ENCODE measurements at places on chromosomes 2 and 18.

DNA sequence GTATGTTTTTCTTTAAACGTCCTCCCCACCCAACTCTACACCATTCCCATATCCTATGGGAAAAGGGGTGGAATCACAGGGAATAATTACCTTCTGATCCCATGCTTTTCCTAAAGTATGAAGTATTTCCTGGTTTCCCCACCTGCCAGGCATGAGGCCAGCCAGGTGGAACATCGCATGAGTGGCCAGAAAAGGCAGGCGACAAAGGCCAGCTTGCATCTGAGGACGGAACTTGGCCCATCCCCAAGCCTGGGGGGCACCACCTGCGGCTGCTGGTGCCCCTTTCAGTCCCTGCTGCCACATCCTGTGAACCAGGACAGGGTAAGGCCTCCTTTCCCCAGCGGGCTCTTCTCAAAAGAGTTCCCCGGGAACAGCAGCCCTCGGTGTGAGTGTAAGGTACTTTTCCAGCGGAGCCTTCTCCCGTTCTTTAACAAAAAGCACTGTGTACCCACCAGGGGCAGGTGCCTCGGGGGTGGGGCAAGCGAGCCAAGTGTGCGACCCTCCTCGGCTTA lies 1.2 kb upstream of the ERFE start:
- no peak for DNase-seq

DNA sequence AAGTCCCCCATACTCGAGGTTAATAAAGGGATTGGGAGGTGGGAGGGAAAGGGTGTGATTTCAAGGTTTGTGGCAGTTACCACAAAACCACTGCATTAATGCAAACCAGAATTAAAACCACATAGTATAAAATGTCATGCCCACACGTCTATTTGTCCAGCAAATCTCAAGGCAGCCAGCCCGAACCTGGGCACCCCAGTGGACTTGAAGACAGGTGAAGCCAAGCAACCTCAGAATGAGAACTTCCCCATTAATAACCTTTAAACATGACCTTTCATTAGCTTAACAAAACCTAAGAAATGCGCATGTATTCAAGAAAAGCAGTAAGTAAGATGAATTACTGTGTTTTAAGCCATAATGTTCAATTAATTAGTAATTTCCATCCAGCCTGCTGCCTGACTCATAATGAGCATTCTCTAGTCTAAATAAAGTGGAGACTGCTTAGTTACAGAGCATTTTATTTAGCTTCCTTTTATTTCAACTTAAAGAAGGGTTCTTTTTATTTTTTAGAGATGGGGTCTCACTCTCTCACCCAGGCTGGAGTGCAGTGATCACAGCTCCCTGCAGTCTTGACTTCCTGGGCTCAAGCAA lies 229.6 kb downstream of the FAM210A start:
- DNase-seq: no peak

GRCh38 chr2:207766041-207766551 lies 3.6 kb downstream of the FZD5 start:
- peak; percentile 66 for DNase-seq

DNA sequence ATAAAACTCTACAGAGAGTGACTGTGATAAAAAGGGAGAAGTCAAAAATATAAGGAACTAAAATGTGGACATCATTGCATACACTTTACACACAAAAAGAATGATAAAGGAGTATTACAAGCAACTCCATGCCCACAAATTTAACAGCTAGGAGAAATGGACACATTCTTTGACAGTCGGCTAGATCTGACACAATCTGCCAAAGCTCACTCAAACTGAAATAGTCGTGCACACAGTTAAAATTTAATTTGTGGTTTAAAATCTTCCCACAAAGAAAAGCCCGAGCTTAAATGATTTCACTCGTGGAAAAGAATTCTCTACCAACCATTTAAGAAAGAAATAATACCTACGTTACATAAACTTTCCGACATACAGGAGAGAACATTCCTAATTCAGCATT lies 132.4 kb downstream of the ZAP70 start:
- DNase-seq: no peak

GRCh38 chr2:99949530-99949929 lies 192.9 kb downstream of the AFF3 start:
- DNase-seq: no peak

DNA sequence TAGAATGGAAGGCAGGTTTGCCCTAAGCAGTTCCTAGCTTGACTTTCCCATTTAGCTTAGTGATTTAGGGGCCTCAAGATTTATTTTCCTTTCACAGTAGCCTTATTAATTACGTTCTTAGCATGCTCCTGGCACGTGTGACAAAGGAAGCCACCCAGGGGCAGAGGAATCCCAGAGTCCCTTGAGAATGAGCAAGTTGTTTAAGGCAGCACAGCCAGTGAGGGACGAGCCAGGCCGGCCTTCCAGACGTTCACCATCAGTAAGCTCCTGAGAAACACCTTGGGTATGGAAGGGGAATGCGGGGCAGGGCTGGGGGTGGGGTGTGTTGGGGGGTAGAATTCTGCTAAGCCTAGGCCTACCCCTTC lies 76.3 kb downstream of the SOWAHC start:
- DNase-seq: no peak

- DNase-seq: no peak
Measured at GRCh38 chr2:240604939-240605716, 18.6 kb downstream of the CAPN10 start.

DNA sequence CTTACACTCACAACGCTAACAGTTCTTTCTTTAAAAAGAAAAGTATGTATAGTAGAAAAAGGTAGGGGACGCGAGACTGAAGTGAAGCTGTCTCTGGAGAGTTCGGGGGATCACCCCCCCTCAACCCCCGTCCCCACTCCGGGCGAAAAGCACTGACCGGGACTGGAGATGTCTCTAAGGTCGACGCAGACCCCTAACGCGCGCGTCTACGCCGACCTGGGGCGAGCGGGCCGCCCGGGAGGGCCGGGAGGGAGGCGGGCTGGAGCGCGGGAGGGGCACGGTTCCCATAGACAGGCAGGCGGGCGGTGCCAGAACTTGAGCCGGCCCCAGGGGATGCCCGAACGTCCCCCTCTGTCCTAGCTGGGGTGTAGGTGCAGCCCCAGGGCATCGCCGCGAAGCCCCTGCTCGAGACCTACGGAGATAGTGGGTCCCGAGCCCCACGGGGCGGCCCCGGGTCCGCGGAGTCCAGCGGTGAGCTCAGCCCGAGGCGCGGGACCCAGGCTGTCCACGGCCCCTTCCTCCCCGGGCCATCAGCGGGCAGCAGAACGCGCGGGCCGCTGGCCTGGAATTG lies 82.2 kb downstream of the CHRNA1 start:
- DNase-seq: peak; percentile 49

GRCh38 chr2:174749793-174750192 lies 14.5 kb downstream of the CHRNA1 start:
- DNase-seq: no peak

DNA sequence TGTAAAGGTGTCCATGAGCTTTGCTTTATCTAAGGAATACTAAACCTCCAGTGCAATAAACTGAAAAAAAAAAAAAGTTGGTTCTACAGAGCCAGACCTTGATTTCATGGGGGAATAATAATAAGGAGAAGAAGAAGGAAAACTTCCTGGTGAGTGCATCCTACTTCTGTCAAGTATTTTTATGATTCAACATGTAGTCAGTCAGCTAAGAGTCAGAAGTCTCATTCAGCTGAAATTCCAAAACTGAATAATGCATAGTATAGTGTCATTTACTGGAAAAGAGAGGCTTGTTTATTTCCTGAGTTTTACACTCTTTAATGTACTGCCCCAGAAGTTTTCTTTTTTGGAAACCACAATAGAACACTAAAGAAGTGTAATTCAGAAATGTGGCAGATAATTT lies 77.8 kb upstream of the TACR1 start:
- no peak for DNase-seq

DNA sequence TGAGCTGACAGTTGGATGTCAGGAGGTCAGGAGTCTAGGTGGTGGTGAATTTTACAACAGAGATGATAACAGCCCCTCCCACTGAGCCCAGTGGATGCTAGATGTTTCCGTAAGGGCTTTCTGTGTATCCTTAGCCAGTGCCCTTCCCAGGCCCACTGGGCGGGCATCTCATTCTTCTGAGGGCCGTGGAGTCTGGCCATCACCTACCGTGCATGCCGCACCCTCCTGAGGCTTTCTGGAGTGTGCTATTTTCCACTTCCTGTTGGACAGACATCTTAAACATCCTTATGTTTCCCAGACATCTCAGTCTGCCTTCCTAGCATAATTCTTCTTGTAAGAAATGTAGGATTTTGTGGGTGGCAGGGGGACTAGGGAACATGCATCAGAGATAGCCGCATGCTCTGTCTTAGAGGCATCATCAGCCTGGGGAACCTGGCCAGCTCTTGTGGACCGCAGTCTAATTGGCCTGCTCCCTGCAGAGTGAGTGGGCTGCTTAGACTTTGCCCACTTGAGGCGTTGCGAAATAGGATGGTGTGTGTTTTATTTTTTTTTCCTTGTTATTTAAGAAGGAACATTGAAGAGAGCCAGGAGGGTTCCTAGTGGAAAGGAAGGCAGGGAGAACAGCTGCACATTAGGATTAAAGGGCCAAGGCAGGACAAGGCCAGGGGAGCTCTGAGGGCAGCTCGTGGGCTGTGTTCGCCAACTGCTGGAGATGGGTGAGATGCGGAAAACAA lies 135.8 kb downstream of the SH3RF3 start:
- DNase-seq: no peak

DNA sequence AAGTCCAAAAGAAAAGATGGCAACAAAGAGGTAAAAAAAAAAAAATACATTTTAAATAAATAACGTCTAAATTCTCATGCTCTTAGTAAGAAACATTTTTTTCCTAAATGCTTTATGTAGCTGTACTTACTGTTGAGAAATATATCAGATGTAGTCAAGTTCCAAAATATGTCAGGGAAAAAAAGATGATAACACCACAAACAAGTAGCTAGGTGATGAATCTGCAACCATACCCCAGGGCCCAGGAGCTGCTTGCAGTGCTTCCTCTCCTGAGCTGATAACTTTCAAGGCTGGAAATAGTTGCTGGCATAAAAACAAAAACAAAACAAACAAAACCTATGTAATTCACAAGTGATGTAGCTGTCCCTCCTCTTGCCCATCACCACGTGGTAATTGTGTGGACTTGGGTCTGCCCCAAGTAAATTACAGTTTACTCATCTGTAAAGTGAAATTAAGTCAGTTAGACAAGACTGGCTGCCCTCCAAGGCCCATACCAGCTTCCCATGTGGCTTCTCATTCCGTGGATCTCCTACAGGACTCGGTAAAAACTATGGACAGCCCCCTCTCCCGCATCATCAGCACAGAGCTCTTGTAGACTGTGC lies 82.6 kb downstream of the SP100 start:
- no peak for DNase-seq

DNA sequence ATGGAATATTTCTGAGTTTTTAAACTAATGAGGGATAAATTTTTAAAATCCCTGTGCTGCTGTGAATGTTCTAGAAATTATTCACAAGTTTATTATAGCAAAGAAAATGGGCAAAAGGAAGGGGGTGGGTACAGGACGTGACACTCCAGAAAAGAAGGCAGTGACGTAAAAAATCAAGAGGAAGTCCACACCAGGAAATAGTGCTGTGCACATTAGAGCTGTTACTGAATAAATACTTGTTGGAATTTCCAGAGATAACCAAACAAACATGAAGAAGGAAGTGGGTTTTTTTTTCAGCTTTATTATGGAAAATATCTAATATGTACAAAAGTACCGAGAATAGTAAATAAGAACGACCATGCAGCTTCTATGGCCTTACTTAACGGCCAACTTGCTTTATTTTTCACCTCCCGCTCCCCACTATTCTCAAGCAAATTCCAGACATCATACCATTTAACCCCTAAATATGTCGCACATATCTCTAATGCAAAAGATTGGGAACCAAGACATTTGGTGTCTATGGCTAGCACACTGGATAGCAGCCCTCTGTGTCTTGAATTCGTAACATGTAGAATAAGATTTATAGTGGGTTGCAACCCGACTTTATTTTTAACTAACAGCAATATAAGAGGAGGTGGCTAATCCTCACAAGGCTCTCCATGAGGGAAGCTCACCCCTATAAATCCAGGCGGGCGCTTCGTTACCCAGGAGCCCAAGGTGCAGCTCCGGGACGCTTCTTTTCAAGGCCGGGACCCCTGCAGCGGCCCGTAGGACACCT lies 580 bp upstream of the NDUFV2 start:
- no peak for DNase-seq

GRCh38 chr2:177772529-177772928 lies 300.0 kb downstream of the PDE11A start:
- DNase-seq: peak; percentile 21

DNA sequence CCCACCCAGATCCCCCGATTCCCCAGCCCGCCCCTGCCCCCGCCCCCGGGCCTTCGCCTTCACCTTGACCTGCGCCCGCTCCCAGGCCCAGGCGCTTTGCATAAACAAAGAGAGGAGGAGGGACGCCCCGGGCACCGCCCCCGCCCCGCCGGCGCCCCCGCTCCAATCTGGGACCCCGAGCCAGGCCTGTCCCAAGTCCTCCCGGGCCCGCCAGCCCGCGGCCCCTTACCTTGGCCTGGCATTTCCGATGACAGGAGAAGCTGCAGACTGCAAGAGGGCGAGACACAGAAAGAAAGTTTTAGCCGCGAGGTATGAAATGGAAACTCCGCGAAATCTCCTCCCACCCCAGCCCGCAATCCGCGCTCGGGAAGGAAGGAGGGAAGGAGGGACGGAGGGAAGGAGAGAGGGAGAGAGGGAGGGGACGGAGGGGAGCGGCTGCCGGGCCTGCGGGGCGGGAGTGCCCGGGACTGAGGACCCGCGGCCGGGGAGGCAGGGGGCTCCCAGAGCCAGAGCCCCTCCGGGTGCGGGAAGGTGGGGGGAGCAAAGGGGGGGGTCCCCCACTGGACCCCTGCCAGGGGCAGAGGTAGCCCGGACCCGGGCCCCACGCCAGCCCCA lies 24.2 kb downstream of the TNS1 start:
- DNase-seq: peak; percentile 65

GRCh38 chr18:79518028-79518682 lies 122.4 kb downstream of the NFATC1 start:
- no peak for DNase-seq

- no peak for DNase-seq
Measured at GRCh38 chr18:14970027-14970426, 222.1 kb downstream of the ANKRD30B start.

DNA sequence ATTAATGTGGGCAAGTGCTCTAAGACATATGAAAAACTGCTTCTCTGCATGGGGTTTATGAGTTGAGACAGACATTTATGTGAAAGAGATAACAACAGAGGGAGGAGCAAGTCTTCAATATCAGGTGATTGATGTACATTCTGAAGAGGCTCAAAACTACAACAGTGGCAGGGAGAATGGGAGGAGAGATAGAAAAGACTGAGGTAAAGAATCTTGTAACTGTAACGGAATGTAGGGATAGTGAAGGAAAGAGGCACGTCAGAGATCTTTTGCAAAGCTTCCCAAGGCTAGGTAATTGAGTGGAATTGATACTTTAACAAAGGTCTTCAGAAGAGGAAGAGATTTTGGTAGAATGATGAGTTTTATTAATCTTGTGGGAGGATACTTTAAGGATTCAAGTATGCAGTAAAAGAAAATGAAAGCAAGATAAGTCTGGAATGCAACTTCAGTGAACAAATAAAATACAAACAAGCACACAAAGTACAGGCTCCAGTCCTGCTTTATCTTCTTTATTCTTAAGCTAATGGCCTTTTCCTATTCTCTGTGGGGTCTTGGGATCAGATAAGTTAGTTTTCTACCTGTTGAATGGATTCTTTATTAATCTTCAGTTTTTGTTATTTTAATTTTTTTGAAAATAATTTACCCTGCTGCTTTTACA lies 15.0 kb downstream of the SMAD4 start:
- DNase-seq: no peak
